ENCODE measurements at places on chromosomes 3 and 15.
A peak's percentile ranks its signal among the peaks of the same experiment; 100 is the strongest.

DNA sequence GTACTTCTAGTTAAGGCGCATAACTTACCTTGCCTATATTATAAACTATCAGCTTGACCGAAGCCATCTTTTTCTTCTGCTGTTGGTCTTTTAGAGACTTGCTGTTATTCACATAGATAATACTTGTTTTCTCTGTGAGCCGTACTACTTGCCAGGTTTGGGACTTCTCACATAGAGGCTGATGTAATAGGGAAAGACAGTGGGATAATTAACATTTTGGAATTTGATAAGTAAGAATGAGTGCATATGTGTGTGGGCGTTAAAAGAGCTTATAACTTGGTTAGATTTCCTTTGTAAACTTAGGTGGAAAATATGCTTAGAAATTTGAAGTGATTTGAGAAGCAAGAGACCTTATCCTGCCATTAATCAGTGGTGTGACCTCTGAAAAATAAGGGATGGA is 47.8 kb downstream of the FNDC3B start:
- no peak for DNase-seq

- DNase-seq, result no peak
Observed at GRCh38 chr15:81038975-81039607, 38.4 kb downstream of the TLNRD1 start.

- no peak for DNase-seq
Observed at GRCh38 chr15:69219690-69220089, 59.3 kb downstream of the GLCE start.

- no peak for DNase-seq
Observed at GRCh38 chr15:97168704-97169475, 791.6 kb upstream of the ARRDC4 start.

- no peak for DNase-seq
Observed at GRCh38 chr3:14415501-14415900, 13.1 kb downstream of the SLC6A6 start.

- DNase-seq, result peak; percentile 27
Observed at GRCh38 chr3:113264283-113265131, 53.1 kb downstream of the BOC start.

DNA sequence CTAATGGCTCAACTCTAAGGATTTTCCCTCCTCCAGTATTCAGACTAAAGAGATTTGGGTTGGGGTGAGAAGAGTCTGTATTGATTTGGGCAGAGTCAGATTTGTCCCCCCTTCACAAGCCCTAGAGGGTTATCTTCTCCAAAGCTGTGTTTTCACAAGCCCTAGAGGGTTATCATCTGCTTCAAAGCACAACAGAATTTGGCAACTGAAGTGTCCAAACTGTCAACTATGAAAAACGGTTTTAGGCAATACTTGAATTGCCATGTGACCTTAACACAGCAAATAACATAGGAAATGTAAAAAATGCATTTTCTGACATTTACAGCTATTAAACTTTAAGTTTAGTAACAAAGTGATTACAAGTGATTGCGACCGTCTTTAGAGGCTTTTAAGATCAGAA is 119.9 kb downstream of the IMPG2 start:
- DNase-seq, result no peak

DNA sequence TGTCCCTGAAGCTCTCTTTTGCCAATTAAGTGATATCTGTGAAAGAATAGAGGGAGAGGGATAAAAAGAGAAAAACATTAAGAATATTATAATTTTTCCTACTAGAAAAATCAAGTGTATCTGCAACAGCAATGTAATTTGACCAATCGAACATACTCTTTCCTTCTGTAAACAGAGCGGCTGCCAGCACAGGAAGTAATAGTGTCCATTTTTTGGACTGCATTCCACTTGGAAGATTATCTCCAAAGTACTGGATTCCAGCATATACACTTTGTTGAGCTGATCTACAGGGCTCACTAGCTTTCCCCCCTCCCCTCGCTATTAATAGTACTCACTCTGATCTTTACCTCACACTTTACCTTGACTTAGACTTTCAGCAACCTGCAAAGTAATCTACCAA is 90.4 kb downstream of the SUCLG2 start:
- no peak for DNase-seq

DNA sequence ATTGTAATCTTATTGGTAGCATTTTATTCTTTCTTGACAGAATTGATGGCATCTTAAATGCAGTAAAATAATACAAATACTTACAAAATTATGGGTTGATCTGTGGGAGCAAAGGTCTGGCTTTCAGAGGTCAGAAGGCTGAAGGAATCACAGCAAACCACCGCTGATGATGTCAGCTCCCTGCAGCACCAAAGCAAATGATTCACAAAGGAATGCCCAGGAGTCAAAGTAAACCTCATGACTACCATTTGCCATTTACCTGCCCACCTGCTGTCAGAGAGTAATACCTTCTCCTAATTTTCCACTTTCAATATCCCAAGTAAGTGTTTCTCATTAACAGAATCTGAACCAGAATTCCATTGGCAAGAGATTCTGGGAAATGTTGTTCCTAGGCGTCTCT is 46.1 kb downstream of the CPA3 start:
- no peak for DNase-seq

DNA sequence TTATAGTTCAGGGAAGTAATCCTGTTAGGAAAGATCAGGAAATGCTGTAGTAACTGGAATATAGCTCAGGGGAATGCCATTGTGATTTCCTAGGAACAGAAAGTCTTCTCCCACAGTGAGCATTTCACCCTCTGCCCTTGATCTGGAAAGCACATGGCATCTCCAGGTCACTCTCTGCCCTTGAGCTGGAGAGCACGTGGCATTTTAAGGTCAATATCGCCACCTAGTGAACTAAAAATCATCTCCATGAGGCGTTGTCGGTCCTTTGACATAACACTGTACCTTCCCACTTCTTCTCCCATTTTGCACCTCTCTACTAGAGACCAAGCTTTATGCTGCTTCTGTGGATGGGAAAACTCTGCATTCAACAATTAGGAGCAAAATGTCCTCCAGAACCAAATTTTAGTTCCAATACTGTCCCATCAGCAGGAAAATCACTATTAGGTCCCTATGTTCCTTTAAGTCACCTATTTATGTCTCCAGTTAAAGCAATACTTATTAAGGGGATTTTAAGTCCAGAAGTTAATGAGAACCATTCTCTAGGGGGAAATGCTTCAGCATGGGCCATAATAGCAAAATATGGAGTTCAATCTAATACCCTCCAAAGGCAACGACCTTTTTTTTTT is 54.7 kb upstream of the GK5 start:
- peak; percentile 71 for DNase-seq

- DNase-seq, result no peak
Observed at GRCh38 chr15:92709110-92709790, 53.7 kb upstream of the FAM174B start.

DNA sequence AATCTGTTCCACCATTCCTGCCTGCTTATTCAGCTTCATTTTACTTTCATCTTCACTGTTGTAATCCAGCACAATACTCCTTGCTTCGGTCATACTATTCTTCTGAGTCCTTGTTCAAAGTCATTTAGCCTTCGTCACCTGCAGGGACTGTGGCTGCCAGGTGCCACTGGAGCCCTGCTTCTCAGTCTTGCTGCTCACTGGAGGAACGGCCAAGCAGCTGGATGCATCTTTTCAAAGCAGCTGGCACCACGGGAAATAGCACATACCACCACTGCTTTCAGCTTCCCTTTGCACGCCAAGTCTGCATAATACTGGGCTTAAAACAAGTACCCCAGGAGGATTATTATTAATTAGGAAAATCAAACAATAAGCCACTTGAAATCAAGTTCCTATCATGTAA is 287.6 kb downstream of the BCHE start:
- DNase-seq, result no peak

DNA sequence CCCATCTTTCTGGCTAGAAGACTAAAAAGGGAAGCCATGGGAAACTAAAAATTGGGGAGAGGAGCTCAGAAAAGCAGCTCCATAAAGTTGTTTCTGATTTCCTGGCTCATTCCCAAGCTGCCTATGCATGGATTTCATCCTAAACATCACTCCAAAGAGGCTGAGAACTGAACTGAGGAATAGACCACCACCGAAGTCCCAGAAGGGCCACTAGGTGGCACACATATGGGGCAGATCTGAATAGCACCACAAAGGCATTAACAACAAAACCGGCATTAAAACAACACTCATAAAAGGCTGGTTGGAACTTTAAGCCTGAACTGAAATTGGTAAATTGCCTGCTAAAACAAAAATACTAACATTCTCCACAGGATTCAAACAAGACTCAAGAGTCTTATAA is 106.3 kb downstream of the PLD1 start:
- no peak for DNase-seq

- DNase-seq, result no peak
Observed at GRCh38 chr3:1171320-1171719, 78.5 kb downstream of the CNTN6 start.

- no peak for DNase-seq
Observed at GRCh38 chr3:122932251-122932967, 95.2 kb downstream of the SEMA5B start.

DNA sequence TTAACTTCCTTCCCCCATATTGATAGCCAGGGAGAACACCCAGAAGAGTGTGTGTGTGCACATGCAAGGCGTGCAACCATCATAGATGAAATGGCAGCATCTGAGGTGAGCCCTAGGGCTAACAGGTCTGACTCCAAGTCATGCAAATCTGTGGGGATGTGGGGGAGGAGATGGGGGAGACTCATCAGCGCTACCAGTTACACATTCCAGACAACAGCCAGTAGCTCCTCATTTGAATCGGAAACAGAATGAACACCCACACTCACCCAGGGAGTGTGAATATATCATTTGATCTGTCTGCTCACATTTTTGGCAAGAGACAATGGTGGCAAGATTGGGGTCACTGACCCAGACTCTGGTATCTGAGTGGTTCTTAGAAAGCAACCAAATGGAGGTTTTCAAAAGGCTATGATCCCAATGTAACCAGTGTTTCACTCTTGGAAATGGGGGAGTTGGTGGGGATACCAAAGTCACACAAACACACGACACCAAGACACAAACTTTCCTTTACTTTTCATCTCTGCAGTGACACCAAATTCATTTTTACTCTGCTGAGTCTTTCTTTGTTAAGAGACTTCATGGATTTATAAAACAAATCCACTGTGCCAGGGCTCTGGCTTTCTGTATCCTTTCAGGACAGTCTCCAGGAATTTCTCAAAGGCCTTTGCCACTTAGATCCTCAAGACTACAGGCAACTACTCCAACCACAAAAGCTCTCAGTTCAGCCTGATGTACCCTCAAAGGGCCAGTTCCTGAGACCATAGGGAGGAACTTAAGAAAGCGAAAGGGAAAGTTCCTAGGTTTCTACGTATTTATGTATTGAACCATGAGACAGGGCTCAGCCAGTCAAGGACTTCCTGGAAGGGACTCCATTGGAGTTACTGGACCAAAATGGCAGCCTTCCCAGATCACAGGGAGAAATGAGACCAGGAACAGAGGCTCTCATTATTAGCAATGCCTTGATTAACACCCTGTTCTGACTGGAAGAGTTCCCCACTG is 2.2 kb downstream of the CDCP1 start:
- no peak for DNase-seq

- DNase-seq, result no peak
Observed at GRCh38 chr15:92159906-92160841, 233.5 kb upstream of the ST8SIA2 start.

- no peak for DNase-seq
Observed at GRCh38 chr3:69108811-69109210, 13.6 kb downstream of the LMOD3 start.

DNA sequence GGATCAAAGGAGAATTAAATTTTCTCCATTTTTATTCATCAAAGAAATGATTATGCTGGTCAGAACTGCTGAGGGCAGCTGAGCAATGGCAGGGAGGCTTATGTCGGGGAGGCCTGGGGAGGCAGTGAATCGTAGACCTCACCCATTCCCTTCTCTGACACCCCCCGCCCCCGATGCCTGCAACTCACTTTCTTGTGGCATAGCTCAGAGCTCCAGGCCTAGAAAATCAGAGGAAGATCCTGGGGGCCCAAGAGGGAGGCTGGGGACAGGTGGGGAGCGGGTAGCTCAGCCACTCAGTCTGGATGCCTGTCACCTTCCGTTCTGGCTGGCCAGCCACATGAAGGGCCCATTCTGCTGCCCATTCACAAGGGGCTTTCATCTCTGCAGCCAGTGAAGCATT is 1.1 kb upstream of the DNAH1 start:
- no peak for DNase-seq

GRCh38 chr15:89091627-89092220 is 3.5 kb downstream of the ABHD2 start:
- peak; percentile 65 for DNase-seq

GRCh38 chr3:132758740-132759139 is 36.5 kb upstream of the NPHP3 start:
- no peak for DNase-seq

GRCh38 chr3:52119099-52119498 is 35.1 kb downstream of the POC1A start:
- DNase-seq, result no peak

GRCh38 chr15:26562336-26562735 is 210.5 kb downstream of the GABRB3 start:
- no peak for DNase-seq

GRCh38 chr3:41907330-41908073 is 54.4 kb downstream of the ULK4 start:
- no peak for DNase-seq

GRCh38 chr15:65077981-65078352 is 1.4 kb downstream of the KBTBD13 start:
- DNase-seq, result no peak

DNA sequence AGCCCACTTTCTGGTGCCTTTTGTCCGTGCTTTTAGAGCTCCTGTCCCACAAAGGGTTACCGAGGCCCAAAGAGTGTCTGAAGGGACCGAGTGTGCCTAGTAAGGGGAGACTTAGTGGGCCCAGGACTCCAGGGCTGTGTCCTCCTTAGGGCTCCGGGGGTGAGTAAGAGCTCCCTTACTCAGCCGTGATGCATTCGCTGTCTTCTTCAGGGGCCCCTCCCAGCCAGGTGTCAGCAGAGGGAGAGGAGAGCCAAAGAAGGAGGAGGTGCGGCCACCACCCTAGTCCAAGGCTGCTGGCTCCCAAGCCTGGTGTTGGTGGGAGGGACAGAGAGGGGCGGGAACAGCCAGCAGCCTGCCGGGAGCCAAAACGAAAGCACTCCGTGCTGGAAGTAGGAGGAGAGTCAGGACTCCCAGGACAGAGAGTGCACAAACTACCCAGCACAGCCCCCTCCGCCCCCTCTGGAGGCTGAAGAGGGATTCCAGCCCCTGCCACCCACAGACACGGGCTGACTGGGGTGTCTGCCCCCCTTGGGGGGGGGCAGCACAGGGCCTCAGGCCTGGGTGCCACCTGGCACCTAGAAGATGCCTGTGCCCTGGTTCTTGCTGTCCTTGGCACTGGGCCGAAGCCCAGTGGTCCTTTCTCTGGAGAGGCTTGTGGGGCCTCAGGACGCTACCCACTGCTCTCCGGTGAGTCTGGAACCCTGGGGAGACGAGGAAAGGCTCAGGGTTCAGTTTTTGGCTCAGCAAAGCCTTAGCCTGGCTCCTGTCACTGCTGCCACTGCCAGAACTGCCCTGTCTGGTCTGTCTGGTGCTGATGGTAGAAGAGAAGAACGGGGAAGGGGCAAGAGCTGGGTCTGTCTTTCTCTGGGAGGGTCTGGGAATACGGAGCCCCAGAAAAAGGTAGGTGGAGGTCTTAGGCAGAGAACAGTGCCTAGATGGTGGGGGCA is at the start of gene IL17RC:
Gene IL17RC, plus strand, starts transcription at position 365 of the 947 bp plus-strand sequence. Its CDS starts 218 bp downstream, at position 583.
- DNase-seq, result peak; percentile 86

- DNase-seq, result no peak
Observed at GRCh38 chr3:117282566-117282965, 573.0 kb downstream of the TUSC7 start.

GRCh38 chr15:57156210-57156884 is 220.0 kb upstream of the CGNL1 start:
- peak; percentile 94 for DNase-seq

Measured in G401 (cell line).